Esophagus squamous epithelium (tissue), 5 donors: ENCODE measurements at places on chromosomes 6 and 20. TPM values are rescaled to one million over a fixed set of nuclear protein-coding genes. Genes with fewer than 3 reads are reported as not detected.

Gene BTN1A1
- not detected for total RNA-seq

Gene C20orf141
- not detected for total RNA-seq

DNA sequence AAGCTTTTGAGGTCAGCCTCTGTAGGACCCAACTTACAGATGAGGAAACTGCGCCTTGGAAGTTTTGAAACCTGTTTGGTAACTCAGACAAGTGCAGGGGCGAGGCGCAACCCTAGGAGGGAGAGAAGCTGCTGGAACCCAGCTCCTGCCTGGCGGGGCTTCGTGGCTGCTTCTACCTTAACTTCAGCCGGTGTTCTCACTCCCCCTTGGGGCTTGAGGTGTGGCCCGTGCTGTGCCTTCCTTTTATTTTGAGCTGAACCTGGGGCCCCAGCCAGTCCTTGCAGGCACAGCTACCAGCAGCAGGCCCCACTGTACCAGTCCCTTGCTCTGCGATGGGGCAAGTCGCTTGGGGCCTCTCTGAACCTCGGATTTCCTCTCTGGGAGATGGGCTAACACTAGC, 12.0 kb downstream of the RBM38 start:
- DNase-seq, result no peak

Gene SH3BGRL2
- total RNA-seq, result 64.3 TPM

Gene WFDC5
- total RNA-seq, result 3.2 TPM

DNA sequence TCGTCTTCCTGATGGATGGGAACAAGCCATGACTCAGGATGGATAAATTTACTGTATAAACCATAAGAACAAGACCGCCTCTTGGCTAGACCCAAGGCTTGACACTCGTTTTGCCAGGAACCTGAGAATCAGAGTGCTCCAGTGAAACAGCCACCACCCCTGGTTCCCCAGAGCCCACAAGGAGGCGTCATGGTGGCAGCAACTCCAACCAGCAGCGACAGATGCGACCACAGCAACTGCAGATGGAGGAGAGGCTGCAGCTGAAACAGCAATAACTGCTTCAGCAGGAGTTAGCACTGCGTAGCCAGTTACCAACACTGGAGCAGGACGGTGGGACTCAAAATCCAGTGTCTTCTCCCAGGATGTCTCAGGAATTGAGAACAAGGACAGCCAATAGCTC, 100.9 kb upstream of the SAMD5 start:
- DNase-seq, result no peak
